Thoracic aorta endothelial cell (primary cell): ENCODE measurements at places on chromosomes 2 and 18. TPM values are rescaled to one million over a fixed set of nuclear protein-coding genes. Genes with fewer than 3 reads are reported as not detected.

Gene CIB4
- not detected in 2 replicates for total RNA-seq

Gene CRACDL
- total RNA-seq = 4.1 and 12.2 TPM in 2 replicates

Gene TLX2
- total RNA-seq = not detected in 2 replicates

Gene MYO5B
- 0.27 and 0.36 TPM in 2 replicates for total RNA-seq

Gene KCNG3
- under 0.01 TPM in 1 of 2 replicates, not detected in the other for total RNA-seq

Gene AQP12B
- not detected in 2 replicates for total RNA-seq
